NCI-H1930 (cell line): ENCODE measurements at places on chromosomes 2 and 18.

GRCh38 chr2:446963-447530, 159.2 kb upstream of the ALKAL2 start:
- no peak for DNase-seq

DNA sequence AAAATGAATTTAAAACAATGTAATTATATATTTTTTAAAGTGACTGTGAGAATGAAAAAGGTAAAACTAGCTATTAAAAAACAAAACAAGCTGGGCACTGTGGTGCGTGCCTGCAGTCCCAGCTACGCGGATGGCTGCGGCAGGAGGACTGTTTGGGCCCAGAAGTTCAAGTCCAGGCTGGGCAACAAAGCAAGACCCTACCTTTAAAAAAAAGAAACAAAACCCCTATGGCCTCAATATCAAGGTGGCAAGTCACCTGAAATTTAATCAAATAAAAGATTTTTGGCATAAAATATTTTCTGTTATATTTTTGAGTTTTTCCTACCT, 46.9 kb upstream of the STRN start:
- no peak for DNase-seq

- no peak for DNase-seq
Observed at GRCh38 chr2:235085476-235085875, 133.7 kb downstream of the SH3BP4 start.

DNA sequence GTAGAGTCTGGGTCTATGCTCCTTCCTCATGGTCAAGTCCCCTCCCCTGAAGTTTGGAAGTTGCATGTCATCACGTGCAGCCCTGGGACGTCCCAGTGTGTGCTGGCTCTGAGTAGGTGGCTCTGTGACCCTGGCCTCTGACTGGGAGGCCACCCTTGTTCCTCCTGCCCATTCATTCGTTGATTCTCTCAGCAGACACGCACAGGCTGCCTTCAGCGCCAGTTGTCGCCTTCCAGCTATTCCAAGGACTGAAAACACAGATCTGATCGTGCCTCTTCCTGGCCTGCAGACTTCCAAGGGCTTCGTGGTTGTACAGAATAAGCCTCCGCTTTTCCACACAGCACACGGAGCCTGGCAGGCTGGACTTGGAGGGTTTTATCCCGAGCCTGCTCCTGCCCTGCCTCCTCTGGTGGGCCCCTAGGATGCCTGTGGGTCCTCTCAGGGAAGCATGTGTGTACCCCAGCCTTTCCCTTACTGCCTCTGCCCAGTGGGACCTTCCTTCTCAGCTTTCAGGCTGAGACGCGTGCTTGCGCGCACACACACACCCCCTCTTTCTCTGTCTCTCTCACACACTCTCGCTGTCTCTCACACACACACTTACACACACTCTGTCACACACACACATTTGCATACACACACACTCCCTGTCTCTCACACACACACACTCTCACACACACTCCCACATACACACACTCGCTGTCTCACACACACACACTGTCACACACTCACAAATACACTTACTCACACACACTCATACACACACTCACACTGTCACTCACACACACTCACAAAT, 17.7 kb downstream of the SH3BP4 start:
- DNase-seq, result no peak
